PC-3 (cell line): ENCODE measurements at places on chromosomes 12 and 14. TPM values are rescaled to one million over a fixed set of nuclear protein-coding genes. Genes with fewer than 3 reads are reported as not detected.
A peak's percentile ranks its signal among the peaks of the same experiment; 100 is the strongest.

Gene SLC39A5
- 0.18 TPM in 1 of 2 replicates, not detected in the other for total RNA-seq

Gene GPR68
- 0.35 and 1.5 TPM in 2 replicates for total RNA-seq

Gene SLCO1B3
- 13.2 and 14.2 TPM in 2 replicates for total RNA-seq

DNA sequence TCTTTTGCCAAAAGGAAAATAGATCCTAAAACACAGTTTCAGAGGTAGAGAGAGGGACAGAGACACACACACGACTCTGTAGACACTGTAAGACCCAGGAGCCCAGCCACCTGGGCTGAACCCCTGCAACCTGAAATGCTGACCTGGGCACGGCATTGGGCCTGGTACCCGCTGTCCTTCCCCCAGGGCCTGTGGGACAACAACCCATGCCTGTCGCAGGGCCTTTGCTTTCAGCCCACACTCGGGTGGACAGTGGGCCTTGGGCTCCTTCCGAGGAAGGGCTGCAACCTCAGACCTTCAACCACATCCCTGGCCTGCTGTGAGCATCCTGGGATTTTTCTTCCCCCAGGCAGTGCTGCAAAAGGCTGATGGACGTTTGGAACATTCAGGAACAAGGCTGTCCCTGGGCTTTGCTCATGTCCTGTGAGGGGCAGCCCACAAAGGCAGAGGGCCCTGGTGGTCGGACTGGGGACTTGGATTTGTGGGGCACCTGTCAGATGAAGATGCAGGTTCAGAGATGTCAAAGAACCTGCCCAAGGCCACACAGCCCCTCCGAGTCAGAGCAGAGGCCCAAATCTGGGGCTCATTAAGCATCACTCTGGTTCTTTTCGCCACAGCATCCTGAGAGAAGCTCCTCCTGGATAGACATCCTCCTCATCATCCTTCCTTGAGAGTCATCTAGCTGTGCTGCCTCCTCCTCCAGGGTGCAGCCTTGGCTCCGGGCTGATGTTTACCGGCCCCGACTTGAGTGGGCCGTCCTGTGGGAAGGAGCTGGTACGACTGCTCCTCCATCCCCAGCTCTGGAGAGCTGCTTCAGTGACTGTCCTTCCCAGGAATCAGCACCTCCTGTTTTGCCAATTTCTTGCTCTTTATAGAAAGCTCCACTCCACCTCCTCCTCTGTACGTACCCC is 32.7 kb downstream of the CCDC92 start:
- DNase-seq, result no peak

DNA sequence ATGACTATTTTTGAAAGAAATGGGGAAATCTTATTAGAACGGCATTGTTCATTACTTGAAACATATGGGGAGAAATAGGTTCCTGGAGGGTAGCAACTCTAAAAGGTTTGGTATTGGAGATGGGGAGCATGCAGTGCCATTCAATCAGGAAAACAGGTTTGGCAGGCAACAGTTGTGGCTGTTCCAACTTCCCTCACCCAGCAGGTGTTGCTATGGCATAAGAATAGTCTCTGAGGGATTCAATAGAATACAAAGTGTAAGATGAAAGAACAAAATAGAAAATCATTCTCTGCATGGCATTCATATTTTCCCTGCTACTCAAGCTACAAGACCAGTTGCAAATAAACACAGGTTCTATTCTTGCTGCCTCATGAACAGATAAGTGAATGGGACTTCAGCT is 393.3 kb upstream of the RPL10L start:
- DNase-seq, result peak; percentile 51

- peak; percentile 80 for DNase-seq
Measured at GRCh38 chr14:64191756-64192155, 102.4 kb downstream of the ESR2 start.

- DNase-seq, result no peak
Measured at GRCh38 chr12:911191-911826, 38.2 kb downstream of the RAD52 start.

DNA sequence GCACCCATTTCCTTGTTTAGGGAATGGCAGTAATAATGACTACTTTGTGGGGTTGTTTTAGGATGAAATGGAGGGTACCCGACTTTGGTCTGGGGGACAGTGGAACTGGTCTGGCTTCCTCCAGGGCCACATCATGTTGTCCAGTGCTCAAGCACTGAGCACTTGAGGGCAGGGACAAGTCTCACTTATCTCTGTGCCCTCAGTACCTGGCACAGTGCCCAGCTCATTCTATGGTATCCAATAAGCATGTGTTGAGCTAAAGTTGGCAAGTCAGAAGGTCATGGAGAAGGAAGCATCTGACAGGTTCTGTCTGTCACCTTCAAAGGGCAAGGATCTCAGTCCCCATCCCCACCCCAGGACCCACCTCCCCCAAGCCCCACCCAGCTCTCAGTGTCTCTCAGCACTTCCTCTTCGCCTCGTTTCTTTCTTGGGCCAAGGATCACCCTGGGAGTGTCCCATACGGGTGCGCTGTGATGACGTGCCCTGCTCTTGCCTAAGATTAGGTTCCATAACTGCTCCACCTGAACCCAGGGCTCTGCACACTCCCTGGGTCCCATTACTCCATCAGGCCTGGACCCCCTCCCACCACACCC is 24.3 kb upstream of the TMEM106C start:
- no peak for DNase-seq

DNA sequence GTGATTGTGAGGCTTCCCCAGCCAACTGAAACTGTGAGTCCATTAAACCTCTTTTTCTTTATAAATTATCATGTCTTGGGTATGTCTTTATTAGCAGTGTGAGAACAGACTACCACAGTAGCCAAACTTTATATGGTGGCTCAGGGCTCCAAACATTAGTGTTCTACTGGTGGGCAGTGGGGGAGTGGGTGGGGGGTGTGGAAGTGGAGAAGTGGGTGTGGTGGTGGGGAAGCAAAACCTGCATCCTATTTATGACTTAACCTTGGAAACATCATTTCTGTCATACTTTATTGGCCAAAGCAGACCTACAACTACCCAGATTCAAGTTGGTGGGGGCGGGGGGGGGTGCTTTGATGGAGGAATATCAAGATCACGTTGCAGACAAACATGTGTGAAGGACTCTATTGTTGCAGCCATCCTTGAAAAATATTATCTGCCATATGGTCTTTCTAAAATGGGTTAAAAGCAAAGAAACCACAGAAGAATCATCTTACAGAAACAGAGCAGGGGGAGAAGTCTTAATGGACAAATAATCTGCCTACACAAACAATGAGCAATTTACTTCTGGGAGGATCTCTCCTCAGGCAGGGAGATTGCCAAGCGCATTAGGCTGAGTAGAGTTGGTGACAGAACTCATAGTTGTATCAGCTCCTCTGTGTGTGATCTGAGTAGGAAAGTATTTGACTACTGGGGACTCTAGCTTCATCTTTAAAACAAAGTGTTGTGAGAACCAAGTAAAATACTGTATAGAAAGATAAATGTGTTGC is 1.4 kb upstream of the PWP1 start:
- peak; percentile 76 for DNase-seq

GRCh38 chr12:104729091-104729490 is 229.0 kb downstream of the SLC41A2 start:
- DNase-seq, result no peak
